ENCODE measurements at places on chromosomes 3 and 15. TPM values are rescaled to one million over a fixed set of nuclear protein-coding genes. Genes with fewer than 3 reads are reported as not detected.

UCN2 gene
- total RNA-seq, result not detected

ZKSCAN7 gene
- 5.2 TPM for total RNA-seq

LRRIQ4 gene
- not detected for total RNA-seq

DNA sequence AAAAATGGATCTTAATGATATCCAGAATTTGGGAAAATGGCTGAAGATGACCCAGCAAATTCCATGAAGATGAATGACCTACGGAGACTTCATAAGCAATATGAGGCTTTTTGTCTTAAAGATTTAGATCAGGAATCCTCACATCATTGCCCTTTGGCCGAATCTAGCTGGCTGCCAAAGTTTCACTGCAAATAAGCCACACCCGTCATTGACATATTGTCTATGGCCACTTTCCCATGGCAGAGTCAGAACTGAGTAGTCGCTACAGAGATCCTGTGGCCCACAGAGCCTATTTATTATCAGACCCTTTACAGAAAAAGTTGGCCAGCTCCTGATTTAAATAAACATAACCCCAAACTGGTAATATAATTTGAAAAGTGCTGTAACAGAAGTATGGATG is 307.4 kb upstream of the RARB start:
- no peaks in the 10 kb centered on the region for H3K4me1 ChIP-seq
- H3K36me3 ChIP-seq, result no peaks in the 10 kb centered on the region
- H3K27ac ChIP-seq, result no peak overlapping the region
- no peaks in the 10 kb centered on the region for H3K27me3 ChIP-seq
- DNase-seq, result no peak
- no peak overlapping the region for H3K4me3 ChIP-seq

CYP1A2 gene
- total RNA-seq, result not detected

DNA sequence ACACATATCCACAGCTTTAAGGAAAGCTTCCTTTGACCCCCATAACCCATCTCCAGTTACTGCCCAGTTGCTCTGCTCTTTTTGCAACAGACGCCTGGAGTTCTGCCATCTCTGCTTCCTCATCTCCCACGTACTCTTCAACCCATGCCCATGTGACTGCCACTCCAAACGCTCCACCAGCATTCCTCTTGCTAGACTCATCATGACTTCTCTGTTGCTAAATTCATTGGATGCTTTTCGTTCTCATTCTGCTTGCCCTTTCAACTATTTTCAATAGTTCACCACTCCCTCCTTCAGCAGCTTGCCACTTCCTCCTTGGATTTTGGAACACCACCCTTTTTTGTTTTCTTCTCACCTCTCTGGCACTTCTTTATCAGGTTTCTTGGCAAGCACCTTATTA is 2.7 kb upstream of the KNSTRN start:
- no peaks in the 10 kb centered on the region for H3K27me3 ChIP-seq
- H3K4me3 ChIP-seq, result no peak overlapping the region
- no peak overlapping the region for H3K27ac ChIP-seq
- H3K4me1 ChIP-seq, result no peaks in the 10 kb centered on the region
- no peaks in the 10 kb centered on the region for H3K36me3 ChIP-seq

AP4E1 gene
- 12.8 TPM for total RNA-seq

- H3K4me3 ChIP-seq, result no peak overlapping the region
- no peak overlapping the region for H3K27ac ChIP-seq
- H3K4me1 ChIP-seq, result no peaks in the 10 kb centered on the region
- no peaks in the 10 kb centered on the region for H3K27me3 ChIP-seq
- no peaks in the 10 kb centered on the region for H3K36me3 ChIP-seq
These were observed 11.4 kb upstream of the HTR3E start for GRCh38 chr3:184085389-184085852.
